Spinal cord (tissue), 10 donors: ENCODE measurements at places on chromosomes 6 and 20.

GRCh38 chr6:85065831-85066230 is 301.4 kb upstream of the TBX18 start:
- no peak for DNase-seq

- no peak for DNase-seq
Observed at GRCh38 chr6:139940741-139941729, 566.6 kb upstream of the CITED2 start.

DNA sequence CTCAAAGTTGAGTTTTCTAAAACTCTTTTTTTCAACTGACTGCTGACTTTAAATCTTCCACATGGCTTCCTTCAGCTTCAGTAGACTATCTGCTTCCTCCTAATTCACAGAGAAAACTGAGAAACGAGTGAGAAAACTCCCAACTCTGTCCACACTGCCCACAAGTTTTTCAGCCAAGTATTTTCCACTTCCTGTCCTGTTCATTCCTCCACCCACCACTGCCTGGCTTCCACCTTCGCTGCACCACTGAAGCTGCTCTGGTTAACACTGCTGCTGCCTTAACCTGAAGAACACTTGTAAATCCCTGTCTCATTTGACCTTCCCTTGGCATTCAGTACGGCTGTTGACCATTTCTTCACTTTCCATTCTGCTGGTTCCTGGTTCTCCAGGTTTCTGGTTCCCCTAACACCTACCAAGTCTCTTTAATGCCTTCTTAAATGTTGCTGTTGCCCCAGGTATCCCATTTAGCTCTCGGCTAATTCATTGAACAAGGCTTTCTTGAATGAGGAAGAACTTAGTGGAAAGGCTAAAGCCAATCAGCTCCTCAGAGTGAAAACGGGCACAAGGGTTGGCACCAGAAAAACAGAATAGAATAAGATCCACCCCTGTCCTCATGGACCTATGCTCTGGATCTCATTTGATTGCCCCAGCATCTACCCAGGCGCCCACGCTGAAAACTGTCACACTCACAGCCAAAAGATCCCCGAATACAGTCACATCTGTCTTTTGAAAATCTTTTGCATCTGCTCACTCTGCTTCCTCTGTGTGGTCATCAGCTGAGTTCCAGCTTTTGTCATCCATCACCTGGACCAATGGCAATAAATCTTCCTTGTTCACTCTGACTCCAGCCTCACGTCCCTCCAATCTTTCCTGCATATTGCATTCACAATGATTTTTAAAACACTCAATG is 104.4 kb upstream of the TAB2 start:
- DNase-seq = peak; percentile 43

GRCh38 chr6:87054143-87054833 is 40.6 kb downstream of the CGA start:
- no peak for DNase-seq

GRCh38 chr20:40962733-40963504 is 65.7 kb upstream of the TOP1 start:
- peak; percentile 84 for DNase-seq

DNA sequence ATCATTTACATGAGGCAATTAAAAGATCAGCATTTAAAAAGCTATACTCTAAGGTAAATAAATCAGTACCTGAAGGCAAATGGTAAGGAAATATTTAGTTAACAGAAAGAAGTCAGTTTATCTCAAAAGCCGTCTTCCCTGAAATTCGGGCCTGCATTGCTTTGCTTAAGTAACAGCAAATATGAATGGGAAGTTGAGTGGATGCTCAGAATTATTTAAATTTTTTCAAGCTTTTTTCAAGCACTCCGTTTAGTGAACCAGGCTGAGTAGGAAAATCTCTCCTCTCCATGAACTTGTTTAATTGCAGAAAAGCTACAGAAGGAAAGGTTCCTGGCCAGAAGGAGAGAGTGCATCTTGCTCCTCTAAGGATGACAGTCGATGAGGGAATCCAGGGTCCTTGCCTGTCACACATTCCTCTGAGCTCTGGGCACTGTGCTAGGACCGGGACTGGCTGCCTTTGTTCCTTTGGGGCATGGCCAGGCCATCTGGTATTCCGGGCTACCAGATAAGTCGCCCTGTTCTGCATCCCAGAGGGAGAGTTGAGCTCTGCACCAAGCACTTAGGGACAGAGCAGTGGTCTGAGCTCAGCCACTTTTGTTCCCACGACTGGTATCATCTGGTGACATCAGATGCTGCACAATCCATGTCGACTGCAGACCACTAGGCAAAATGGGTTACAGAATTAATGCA is 77.6 kb downstream of the RIN2 start:
- DNase-seq = no peak

GRCh38 chr6:46510651-46511050 is 19.4 kb upstream of the RCAN2 start:
- DNase-seq = no peak

- no peak for DNase-seq
Observed at GRCh38 chr6:55518529-55519060, 60.4 kb downstream of the HMGCLL1 start.

DNA sequence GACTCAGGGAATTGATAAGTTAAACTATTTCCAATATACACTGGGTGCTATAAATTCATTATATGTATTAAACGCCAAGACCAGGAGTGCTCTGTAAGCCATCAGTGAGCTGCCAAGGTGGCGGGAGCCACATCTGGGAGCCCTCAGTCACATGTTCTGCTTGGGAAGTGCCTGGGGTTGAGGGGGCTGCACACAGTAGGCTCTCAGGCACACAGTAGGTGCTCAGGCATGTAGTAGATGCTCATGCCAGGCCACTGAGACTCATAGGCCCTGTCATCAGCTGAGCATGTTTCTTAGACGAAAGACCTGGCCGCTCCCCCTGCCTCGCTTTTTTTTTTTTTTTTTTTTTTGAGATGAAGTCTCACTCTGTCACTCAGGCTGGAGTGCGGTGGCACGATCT is 83.3 kb upstream of the BHLHE23 start:
- no peak for DNase-seq

DNA sequence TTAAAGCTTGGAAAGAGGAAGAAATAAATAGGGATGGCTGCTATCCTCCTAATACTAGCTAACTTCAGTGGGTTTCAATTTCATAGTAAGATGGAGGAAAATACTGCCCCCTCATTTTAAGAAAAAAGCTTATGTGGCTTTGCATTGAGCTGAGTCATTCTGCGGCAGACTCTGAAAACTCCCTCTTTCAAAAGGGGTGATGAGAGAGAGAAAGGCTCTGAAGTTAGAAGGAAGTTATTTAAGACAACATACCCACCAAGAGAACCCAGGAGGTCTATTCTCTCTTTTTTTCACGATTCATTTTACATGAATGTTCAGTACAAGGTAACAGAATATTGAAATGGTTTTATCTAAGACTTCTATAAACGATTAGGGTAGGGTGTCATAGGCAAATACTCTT is 4.5 kb downstream of the PRDM13 start:
- DNase-seq = no peak

- no peak for DNase-seq
Observed at GRCh38 chr20:6908673-6909072, 141.2 kb downstream of the BMP2 start.

DNA sequence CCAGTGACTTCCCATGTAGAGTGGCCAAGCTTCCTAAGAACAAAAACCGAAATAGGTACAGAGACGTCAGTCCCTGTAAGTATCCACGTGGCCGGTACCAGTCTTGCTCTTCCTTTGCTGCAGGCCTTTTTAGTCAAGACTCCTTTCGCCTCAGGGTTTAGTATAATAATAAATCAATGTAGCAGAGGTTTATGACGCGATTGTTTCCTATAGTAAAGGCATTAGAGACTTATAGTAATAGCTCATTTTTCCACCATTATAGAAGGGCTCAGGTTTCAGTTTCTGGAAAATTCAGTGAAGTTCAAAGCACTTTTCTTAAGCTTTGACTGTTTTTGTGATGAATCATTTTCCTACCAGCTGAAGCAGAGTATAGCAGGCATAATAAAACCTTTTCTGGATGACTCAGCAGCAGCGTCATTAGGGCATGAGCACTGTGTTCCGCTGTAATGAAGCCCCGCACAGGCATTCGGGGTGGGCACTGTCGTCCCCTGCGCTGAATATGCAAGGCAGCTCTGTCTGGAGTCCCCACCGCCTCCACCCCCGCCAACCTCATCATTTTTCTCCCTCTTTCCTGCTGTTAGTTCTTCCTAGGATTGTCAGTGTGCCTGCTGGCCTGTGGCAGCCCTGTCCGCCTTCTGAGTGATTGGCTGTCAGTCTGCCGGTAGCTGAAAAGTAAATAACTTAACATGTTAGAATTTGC is 51.3 kb downstream of the PTPN1 start:
- DNase-seq = peak; percentile 55

DNA sequence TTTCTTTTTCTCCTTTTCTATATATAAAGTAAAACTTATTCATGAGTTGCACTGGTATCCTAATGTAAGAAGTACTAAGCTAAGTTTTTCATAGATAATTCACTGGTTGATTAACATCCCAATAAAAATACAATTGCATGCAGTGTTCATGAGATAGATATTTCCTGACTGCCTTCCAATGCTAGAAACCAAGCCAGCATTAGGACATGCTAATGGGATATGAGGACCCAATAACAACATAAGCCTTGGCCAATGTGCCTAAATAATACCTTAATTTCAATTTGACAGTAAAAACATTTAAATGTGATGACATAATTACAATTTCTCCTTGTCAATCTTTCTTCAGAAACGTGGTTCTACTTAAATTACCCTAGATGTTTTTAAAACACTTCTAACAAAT is 152.7 kb downstream of the RNGTT start:
- no peak for DNase-seq

DNA sequence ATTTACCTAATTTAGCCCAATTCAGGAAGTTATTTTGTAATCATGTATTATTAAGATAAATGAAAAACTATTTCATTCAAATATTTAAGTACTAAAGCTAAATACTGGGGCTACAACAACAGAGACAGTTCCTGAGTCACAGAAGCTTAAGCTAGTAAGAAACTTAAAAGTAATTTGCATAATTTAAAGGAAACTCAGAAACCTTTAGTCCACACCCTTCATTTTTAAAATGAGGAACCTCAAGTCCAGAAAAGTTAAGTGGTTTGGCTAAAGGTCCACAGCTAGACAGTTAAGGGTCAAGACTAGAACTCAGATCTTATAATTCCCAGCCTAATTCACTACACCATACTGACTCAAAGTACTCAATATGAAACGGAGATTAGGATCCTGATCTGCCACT is 7.2 kb downstream of the LMBRD1 start:
- DNase-seq = no peak

GRCh38 chr20:62749851-62750445 is 41.3 kb downstream of the NTSR1 start:
- DNase-seq = no peak

GRCh38 chr6:116928677-116929076 is 51.6 kb downstream of the RFX6 start:
- no peak for DNase-seq

DNA sequence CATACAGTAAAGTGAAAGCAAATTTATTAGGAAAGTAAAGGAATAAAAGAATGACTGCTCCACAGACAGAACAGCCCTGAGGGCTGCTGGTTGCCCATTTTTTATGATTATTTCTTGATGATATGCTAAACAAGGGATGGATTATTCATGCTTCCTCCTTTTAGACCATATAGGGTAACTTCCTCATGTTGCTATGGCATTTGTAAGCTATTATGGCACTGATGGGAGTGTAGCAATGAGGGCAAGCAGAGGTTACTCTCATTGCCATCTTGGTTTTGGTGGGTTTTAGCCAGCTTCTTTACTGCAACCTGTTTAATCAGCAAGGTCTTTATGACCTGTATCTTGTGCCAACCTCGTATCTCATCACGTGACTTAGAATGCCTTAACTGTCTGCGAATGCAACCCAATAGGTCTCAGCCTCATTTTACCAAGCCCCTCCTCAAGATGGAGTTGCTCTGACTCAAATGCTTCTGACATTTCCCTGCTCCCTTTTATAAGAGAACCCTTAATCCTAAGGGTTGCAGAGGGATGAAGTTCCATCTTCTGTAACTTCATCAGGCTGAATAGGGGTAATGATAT is 280.1 kb upstream of the RGS17 start:
- no peak for DNase-seq

DNA sequence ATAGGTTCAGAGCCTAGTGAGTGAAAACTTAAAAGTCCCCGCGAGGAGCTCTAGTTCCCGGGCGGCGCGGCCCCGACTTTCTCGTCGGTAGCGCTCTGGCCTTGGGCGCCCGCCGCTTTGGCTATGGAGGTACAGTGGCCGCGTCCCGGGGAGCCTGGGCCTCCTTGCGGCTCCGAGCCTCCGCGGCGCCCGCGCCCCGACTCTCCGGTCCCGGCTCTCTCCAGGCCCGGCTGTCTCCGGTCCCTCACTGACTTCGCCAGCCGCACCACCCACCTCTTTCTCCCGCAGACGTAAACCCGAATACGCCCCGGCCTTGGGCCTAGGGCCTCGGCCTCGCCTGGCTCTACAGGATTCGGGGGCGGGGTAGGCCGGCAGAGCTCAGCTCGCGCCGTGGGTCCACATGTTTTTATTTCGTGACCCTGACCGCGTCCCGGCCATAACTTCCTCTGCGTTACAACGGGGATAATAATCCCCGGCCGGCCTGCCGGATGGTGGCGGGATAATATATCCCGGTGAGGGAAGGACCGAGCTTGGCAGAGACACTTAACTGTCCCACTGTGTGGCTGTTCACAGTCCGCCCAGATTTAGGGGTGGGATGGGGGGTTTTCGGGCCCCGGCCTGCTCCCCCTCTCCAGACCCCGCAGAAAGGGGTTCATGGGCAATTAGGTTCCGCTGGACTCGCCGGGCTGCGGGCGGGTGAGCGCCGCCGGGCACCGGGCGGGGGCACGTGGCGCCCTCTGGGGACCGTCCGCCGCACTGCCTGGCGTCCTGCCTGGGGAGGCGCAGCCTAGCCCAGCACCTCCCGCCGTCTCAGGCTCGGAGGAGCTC is 10.0 kb upstream of the TBX18 start:
- no peak for DNase-seq

GRCh38 chr6:501891-502601 is 110.5 kb downstream of the IRF4 start:
- no peak for DNase-seq

DNA sequence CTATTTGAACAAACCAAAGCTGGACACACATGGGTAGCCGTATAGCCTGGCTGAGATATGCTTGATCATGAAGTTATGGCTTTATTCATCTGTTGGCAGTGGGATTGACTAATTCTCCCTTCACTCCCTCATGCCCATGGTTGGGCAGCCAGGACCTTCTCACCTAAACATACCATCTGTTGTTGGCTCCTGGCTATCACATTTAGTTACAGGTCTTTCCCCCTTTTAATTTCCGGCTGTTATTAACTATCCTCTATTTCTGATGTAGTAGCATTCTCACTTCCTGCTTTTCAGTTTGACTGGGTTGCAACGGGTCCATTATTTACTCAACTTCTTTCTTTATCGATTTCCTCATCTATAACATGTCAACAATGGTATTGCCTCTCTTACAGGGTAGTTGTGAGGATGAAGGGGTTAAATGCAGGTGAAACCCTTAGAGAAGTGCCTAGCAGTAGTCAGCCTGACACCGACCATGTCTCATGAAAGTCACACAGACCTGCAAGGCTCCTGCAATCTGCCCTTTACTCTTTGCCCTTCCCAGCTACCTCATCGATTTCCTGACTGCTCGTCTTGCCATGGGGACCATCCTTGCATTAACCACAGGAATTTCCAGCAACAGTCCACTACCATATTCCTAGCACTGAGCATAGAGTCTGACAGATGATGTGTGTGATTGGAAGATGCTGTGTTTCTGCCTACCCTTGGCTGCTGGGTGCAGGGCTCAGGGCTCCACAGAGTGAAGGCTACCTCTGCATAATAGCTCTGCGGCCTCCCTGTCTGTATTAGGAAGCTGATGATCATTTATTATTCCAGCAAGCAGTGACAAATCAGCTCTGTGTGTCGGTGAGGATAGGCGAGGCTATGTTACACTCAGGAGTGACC is 42.2 kb downstream of the PPP1R14C start:
- DNase-seq = no peak
